ENCODE measurements at places on chromosomes 5 and 9.

- no peak for DNase-seq
Measured at GRCh38 chr9:31848505-31849285, 535.7 kb upstream of the ACO1 start.

- no peak for DNase-seq
Measured at GRCh38 chr9:68981789-68982188, 32.1 kb downstream of the PRKACG start.

DNA sequence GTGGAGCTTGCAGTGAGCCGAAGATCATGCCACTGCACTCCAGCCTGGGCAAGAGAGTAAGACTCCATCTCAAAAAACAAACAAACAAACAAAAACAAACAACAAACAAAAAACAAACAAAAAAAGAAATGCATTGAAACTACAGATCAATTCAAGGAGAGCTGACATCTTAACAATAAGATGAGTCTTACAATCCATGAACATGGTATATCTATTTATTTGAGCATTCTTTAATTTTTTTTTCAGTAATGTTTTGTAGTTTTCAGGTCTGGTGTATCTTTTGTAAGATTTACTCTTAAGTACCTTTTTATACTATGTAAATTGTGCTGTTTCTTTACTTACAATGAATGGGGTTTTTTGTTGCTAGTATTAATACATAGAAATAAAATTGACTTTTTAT lies 140.1 kb upstream of the DAPK1 start:
- no peak for DNase-seq

GRCh38 chr9:91714020-91714806 lies 235.8 kb downstream of the ROR2 start:
- no peak for DNase-seq

GRCh38 chr9:121284733-121285451 lies 16.9 kb downstream of the GSN start:
- DNase-seq, result no peak

- no peak for DNase-seq
Measured at GRCh38 chr5:33306758-33307157, 134.0 kb upstream of the TARS1 start.

GRCh38 chr5:67998709-67999261 lies 216.8 kb upstream of the PIK3R1 start:
- DNase-seq, result no peak

- DNase-seq, result no peak
Measured at GRCh38 chr5:155831491-155831890, 495.5 kb upstream of the SGCD start.

DNA sequence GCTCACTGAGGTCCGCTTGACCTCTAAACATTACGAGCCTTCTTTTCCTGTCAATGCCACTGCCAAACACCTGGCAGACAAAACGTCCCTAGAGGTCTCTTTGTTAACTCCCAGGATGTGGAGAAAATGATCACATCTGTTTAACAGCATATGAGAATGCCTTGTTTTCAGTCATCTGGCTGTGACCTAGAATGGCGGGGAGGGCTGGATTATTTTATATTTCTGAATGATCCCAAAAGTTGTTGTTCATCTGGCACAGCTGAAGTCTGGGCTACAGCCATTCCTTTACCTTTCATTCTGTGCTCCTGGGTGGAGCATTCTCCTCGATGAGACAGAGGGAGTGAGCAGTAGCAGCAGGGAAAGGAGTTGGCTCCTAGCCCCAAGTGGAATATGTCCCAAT lies 138.2 kb downstream of the PRDM6 start:
- no peak for DNase-seq

DNA sequence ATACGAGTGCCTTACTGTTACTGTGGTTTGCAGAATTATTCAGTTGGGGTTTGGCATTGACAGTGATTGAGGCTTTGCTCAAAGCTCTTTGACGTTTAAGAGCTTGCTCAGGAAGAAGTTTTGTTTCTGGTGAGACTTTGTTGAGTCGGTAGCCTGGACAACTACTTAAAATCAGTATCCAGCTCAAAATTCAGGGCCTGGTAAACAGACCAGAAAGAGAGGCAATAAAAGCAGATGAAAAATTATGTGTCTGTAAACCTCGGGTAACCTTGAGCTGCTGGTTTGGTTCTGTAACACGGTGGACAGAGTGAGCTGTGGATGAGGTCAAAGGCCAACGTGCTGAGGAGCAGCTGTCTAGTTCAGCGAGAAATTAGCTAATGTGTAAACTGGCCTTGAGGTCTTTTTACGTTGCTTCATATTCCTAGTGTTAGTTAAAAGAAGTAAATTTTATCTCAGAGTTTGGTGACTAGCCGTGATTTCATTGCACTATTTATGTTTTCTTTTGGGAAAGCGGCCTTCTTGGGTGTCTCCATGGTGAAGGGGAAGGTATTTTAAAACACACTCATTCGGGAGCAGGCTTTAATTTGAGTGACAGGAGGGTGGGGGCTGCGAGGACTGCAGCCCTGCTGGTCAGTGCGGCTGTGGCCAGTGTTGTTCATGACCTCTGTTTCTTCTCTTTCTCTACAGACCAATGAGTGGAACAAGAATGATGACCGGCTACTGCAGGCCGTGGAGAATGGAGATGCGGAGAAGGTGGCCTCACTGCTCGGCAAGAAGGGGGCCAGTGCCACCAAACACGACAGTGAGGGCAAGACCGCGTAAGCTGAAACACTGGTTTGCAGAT lies 82.0 kb upstream of the TTC23L start:
- DNase-seq, result no peak

DNA sequence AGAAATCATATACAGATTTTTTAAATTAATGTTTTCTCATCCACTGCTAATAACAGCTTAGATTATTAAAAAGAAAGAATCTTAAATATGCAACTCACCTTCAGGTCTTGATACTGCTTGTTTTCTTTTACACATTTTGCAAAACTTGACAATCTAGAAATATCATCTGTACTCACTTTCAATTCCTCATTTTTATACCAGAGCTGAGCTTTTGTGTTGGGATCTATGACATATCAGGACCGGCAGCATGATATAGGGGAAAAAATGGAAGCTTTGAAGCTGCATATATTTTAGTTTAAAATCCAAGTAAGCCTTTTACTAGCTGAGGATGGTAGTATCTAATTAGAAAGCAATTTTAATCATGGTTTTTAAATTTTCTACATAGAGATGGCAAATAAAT lies 75.7 kb upstream of the SMARCA2 start:
- DNase-seq, result no peak

GRCh38 chr5:176883700-176884570 lies 15.2 kb downstream of the HK3 start:
- DNase-seq, result no peak

- no peak for DNase-seq
Measured at GRCh38 chr9:111909444-111909843, 12.8 kb downstream of the UGCG start.

GRCh38 chr5:67201897-67202549 lies 5.4 kb upstream of the CD180 start:
- DNase-seq, result no peak

GRCh38 chr5:61333321-61333953 lies 1.4 kb downstream of the ZSWIM6 start:
- no peak for DNase-seq

- no peak for DNase-seq
Measured at GRCh38 chr5:5602554-5602953, 180.1 kb downstream of the ICE1 start.

- DNase-seq, result no peak
Measured at GRCh38 chr5:57816108-57816507, 333.5 kb upstream of the ACTBL2 start.

DNA sequence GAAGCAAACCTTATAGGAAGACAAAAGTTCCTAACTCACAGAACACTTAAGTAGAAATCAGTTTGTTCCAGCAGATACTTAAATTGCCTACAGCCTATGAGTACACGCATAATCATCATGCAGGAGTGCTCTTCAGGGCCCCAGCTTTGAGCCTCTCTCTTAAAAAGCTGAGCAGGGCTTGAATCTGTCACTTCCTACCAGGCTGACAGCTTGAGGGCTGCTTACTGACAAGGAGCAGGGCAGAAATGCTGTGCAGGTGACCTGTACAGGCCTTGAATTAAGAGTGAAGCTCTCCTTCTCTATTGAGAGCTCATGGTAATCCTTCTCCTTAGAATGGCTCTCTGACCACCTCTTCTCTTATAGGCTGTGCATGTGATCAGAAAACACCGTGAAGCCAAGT lies 66.5 kb upstream of the MAST4 start:
- DNase-seq, result no peak

DNA sequence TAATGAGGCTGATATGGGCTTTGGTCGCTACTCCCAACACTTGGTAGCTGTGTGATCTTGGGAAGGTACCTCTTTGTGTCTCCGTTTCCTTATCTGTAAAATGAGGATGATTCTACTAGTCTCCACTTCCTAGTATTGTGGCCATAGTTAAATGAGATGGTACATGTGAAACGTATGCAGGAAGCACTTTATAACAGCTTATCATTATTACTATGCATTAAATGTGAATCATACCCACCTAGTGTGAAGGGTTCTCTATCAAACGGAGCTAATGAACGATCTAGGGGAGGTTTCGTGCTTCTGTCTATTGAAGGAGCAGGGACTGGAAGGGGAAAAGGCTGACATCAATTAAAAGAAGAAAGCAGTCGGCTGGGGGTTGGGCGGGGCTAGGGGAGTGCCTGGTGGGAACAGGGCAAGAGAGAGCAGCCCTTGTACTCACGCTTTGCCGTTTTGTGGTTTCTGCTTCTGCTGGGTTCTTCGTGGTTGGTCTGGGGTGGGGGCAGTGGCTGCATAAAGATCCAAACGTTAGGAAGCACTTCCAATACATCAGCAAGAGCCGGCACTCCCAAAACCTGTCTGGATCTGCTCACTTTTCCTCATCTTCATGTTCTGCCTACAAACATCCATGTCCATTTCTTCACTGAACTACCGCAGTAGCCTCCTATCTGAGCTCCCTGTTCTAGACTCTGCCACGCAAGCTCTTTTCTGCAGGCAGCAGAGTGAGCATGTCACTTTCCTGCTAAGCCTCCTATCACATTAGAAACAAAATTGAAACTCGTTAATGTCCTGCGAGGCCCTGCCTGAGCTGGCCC lies 30.8 kb downstream of the LCP2 start:
- DNase-seq, result peak; percentile 50

DNA sequence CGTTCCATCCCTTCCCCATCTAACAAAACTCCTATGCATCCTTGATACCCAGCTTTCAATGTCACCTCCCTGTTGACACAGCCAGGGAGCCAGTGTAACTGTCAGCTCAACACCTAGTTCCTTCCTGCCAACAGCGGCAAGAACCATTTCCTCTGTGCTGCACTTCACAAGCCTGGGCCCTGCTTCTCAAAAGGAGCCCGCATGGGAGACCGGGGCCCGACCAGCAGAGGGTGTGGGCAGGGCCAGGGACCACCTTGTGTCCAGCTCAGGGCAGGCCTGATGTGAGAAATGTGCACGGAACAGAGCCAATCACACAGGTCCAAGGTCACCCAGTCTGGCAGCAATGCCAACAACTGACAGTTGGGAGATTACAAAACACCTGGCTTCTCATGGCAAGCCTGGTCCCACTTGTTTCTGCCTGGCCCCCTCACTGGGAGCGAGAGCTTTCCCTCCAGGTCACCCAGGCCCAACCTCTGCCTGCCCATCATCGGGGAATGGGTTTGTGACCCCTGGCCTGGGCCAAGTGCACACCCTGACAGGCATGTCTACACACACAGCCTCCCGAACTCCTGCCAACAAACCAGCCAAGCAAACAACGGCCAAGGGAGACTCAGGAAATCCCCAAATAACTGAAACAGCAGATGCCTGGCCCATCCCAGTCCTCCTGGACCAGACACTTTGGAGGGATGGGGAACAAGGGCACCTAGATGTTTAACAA lies 3.1 kb downstream of the RNF44 start:
- DNase-seq, result no peak

DNA sequence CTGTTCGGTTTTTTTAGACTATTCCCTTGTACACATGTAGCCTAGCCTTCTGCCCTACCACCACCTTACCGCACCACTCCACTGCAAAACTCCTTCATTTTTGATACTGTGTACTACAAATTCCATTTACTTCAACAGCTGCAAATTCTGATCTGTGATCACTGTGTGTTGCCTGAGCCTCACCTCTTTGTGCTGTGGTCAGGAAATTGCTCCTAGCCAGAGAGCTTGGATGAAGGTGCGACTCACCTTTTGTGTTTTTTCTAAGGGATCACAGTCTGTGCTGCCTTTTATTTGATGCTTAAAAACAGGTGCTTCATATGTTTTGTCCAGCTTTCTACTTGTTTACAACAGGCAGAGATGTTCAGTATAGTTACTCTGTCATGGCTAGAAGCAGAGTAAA lies 31.5 kb downstream of the CSNK1G3 start:
- DNase-seq, result no peak

- DNase-seq, result peak; percentile 54
Measured at GRCh38 chr5:142472306-142472951, 147.6 kb upstream of the SPRY4 start.

DNA sequence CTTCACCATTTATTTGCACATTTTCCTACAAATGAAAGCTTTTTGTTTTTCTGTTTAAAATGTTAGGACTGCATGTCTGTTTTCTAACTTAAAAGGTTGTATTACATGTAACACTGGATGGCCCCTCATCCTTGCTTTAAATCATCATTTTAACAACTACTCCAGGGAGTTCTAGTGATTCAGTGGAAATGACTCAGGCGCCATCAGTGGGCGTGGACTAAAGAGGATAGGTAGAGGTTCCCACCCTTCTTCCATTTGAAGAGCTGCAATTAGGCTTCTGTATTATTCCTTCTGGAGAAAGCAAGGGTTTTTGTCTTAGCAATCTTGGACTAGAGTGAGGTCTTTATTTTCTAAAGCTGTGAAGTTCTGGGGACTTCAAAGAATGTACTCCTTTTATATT lies 213.7 kb downstream of the TMEM38B start:
- DNase-seq, result no peak

- no peak for DNase-seq
Measured at GRCh38 chr5:72372331-72372730, 52.2 kb downstream of the PTCD2 start.

GRCh38 chr9:88694625-88695024 lies 159.6 kb downstream of the NXNL2 start:
- DNase-seq, result no peak

DNA sequence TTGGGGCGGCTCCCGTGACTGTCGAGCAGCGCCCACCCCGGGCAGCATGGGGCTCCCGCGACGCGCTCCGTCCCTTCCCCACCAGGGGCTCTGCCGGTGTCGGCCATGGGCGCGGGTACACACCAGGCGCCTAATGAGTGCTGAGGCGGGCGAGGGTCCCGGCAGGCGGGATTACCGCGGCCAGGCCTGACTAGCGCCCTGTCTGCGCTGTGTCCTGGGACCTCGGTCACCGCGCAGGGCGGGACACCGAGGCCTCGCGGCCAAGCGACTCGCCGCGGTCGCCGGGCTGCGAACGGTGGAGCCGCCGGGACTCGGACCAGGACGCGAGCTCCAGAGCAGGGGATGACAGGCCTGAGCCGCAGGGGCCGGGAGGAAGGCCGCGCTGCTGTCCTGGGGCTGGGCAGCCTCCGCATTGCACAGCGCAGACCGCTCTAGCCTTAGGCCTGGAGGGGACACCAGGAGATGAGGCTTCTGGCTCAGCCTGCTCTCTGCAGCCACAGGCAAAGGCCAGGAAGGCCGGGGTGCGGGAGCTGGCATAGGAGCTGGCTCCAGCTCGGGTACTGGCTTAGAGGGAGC lies 14.1 kb downstream of the LCN10 start:
- no peak for DNase-seq

GRCh38 chr5:91722736-91723467 lies 339.8 kb upstream of the ARRDC3 start:
- no peak for DNase-seq
